Stimulated activated CD4-positive, alpha-beta T cell treated with anti-CD3 and anti-CD28 coated beads, Interleukin-4, amount 100 ng/mL, for 48 hours (primary cell): ENCODE measurements at places on chromosomes 6 and 20.

DNA sequence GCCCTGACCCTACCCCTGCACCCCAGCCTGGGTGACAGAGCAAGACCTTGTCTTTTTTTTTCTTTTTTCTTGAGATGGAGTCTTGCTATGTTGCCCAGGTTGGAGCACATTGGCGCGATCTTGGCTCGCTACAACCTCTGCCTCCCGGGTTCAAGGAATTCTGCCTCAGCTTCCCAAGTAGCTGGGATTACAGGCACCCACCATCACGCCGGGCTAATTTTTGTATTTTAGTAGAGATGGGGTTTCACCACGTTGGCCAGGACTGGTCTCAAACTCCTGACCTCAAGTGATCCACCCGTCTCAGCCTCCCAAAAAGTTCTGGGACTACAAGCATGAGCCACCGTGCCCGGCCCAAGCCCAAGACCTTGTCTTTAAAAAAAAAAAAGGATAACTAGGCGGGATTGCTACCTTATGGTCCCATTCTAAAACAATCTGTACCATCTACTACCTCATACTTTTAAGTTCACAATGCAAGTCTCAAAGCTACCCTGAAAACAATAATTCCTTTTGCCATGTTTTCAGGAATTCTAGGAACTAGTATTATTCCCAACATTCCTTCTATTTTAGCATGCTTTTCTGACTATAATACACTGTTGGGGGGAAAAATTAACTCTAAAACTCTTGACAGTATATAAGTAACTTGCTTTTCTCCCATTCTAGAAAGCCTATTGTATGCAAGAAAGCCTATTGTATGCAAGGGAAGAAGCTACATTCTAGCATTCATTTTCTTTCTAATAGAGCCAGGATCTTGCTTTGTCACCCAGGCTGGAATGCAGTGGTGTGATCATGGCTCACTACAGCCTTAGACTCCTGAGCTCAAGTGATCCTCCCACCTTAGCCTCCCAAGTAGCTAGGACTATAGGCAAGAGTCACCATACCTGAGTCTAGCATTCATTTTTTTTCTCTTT is 6.6 kb downstream of the TUBB start:
- DNase-seq: no peak

DNA sequence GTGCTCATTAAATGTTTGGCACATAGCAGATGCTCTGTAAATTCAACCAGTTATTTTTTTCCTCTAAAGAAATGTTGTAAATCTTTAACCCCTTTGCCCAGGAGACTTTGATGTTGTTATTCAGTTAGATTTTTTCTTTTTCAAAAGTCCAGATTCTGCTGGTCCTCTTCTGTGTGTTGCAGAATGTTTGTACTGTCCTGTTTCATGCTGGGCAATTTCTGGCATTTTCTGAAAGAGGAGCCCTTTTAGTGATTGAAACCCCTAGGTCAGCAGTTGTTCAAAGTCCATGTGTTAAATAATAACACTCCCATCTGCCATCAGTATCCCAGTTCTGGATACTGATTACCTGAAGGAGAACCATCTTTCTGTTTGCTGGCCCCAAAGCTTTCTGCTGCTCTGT is 1.3 kb upstream of the SLC17A1 start:
- no peak for DNase-seq

DNA sequence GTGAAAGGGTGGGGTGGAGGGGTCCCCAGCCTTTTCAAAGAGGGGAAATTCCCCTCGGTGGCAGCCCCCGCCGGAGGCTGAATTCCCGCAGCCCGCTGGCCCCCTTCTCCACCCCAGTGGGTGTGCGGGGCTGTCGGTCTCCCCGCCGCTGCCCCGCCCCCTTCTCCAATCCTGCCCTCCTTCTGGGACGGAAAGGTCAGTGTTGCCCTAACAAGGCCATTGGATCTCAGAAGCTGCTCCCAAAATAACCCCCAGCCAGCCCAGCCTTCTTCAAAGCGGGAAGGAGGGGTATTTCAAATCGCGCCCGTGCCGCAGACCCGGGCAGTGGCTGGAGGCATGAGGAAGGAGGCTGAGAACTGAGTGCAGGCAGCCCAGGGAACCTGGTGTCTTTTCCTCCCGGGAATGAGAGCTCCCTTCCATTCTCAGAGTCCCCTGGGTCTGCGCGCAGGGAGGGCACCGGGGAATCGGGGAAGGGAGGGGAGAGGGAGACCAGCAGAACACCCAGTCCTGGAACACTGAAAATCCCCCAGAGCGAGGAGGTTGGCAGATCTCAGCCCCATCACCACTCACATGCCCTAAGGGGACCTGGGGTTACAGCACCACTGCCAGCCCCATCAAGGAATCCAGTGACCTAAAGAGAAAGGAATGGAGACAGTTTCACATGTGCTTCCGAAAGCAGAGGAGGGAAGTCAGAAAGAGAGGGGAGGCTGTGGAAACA is at the start of gene JPH2:
Gene JPH2, minus strand, starts transcription at position 135 of the 718 bp plus-strand sequence. CDS start 483 bp downstream, outside the sequence.
- DNase-seq: no peak

DNA sequence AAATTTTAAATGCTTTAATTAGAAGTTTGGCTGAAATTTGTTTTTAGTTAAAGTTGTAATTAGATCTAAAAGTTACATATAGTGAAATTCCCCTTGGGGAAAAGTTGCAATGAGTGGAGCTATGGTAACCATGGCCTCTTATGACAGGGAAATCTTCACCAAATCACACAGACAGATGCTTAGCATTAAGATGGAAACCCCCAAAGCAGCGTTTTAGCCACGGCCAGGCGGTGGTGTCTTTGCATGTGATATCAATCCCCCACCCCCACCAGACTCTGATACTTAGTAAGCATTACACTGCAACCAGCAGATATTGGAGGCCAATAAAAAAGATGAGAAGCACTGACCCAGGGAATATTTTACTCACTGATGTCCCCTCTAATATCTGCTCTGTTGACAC is 75.7 kb downstream of the REPS1 start:
- DNase-seq: no peak

DNA sequence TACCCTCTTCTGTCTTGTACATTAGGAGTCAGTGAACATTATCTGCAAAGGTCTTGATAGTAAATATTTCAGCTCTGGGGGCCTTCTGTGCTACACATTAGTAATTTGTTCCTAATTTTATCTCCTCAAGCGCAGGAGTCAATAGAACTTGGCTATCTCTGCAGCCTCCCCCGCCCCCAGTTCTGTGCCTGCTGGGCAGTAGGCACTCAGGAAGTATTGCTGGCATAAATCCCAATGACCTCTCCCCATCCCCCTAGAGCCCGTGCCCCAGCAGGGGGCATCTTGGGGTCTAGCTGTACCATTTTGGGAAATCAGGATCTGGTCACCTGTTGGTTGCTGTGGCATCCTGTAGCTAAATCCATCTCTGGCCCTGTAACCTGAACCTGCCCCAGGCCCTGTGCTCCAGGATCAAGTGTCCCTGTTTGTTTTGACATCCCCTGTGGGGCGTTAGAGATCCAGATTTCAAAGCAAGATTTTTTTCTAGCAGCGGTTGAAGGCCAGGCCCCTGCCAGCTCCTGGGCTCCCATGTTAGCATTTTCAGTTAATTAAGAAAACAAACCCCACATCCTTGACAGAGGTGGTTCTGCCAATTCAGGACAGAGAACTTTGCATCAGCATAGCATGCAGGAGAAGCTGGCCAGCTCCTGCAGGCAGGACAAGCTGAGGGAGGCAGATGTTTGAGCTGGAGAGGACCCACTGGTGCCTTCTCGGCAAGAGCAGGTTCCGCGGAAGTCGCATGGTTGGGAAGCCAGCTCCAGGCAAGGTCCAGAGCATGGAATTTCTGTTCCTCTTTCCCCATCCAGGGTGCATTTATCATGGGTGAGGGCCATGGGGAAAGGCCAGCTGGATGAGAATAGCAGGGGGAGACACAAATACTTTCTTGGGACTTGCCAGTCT is 32.1 kb downstream of the DAAM2 start:
- DNase-seq: no peak

DNA sequence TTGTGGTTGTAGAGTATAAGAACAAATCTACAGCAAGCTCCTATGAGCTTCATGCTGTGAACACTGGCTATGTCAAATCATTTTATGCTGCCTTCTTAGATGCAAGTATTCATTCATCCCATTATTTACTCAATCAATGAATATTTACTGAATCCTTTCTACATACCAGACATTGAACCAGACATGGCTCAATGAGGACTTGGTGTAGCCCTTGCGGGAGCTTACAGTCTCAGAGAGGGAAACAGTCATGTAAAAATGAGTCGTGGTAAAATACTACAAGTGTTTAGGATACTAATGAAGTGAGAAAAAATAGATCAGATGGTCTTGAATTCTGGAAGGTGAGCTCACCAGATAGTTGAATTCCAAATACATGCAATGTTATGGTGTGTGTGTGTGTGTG is 44.8 kb upstream of the ENPP1 start:
- no peak for DNase-seq

- no peak for DNase-seq
Measured at GRCh38 chr20:14616003-14616402, 278.6 kb upstream of the FLRT3 start.

DNA sequence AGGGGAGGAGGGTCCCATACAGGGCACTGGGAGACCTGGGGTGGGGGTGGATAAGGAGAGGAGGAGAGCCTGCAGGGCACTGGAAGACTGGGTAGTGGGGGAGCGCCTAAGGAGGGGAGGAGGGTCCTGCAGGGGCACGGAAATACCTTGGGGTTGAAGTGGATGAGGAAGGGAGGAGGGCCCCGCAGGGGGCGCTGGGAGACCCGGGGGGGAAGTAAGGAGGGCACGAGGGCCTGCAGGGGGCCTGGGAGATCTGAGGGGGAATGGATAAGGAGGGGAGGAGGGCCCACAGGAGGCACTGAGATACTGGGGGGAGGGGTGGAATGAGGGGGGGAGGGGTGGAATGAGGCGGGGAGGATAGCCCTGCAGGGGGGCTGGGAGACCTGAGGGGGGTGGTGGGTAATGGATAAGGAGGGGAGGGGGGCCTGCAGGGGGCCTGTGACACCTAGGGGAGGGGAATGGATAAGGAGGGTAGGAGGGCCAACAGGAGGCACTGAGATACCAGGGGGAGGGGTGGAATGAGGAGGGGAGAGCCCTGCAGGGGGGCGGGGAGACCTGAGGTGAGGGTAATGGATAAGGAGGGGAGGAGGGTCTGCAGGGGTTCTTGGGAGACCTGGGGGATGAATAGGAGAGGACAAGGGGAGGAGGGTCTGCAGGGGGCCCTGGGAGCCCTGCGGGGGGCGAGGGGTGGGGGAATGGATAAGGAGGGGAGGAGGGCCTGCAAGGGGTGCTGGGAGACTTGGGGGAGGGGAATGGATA is 567 bp upstream of the CTCFL start:
- DNase-seq: no peak
